PC-3 (cell line): ENCODE measurements at places on chromosomes 11 and 22. TPM values are rescaled to one million over a fixed set of nuclear protein-coding genes. Genes with fewer than 3 reads are reported as not detected.
A peak's percentile ranks its signal among the peaks of the same experiment; 100 is the strongest.

The SLN gene
- 0.40 TPM in 1 of 2 replicates, not detected in the other for total RNA-seq

The ABTB2 gene
- total RNA-seq = 5.2 and 10.0 TPM in 2 replicates

- H3K4me1 ChIP-seq = no peaks in the 10 kb centered on the region
- no peaks in the 10 kb centered on the region for H3K36me3 ChIP-seq
- no peaks in the 10 kb centered on the region for H3K27me3 ChIP-seq
- no peak for DNase-seq
- H3K4me3 ChIP-seq = no peak overlapping the region
These were observed 45.3 kb downstream of the PC start for GRCh38 chr11:66912911-66913310.

GRCh38 chr11:76769645-76770586, 13.2 kb upstream of the TSKU start:
- H3K4me1 ChIP-seq = peaks cover 37% of the 10 kb centered on the region
- peak overlapping the region; percentile 91 for H3K27ac ChIP-seq
- H3K4me3 ChIP-seq = no peak overlapping the region
- peak; percentile 55 for DNase-seq
- no peaks in the 10 kb centered on the region for H3K36me3 ChIP-seq

- no peak overlapping the region for H3K4me3 ChIP-seq
- H3K27me3 ChIP-seq = peaks cover 9% of the 10 kb centered on the region; the same call in 1 of the 2 replicates
- no peaks in the 10 kb centered on the region for H3K4me1 ChIP-seq
These were observed 158.8 kb upstream of the PGR start for GRCh38 chr11:101288392-101288791.

GRCh38 chr11:15059132-15059915, 14.1 kb upstream of the CALCB start:
- no peaks in the 10 kb centered on the region for H3K27me3 ChIP-seq
- no peak overlapping the region for H3K27ac ChIP-seq
- H3K36me3 ChIP-seq = no peaks in the 10 kb centered on the region
- H3K4me3 ChIP-seq = no peak overlapping the region

- no peaks in the 10 kb centered on the region for H3K4me1 ChIP-seq
- no peak for DNase-seq
- H3K4me3 ChIP-seq = no peak overlapping the region
- no peaks in the 10 kb centered on the region for H3K27me3 ChIP-seq
These were observed 48.4 kb downstream of the ISX start for GRCh38 chr22:35114131-35114980.

- no peak overlapping the region for H3K27ac ChIP-seq
- no peak for DNase-seq
- no peaks in the 10 kb centered on the region for H3K36me3 ChIP-seq
These were observed 89.7 kb downstream of the CEP164 start for GRCh38 chr11:117417342-117417741.

The LSP1 gene
- not detected in 2 replicates for total RNA-seq

GRCh38 chr11:117218133-117218915, 13.5 kb downstream of the PCSK7 start:
- H3K27me3 ChIP-seq = no peaks in the 10 kb centered on the region
- no peak overlapping the region for H3K4me3 ChIP-seq
- no peak for DNase-seq
- H3K27ac ChIP-seq = no peak overlapping the region
- H3K4me1 ChIP-seq = peaks cover 14% of the 10 kb centered on the region

The KCNK4 gene
- total RNA-seq = 1.2 TPM in 1 of 2 replicates, not detected in the other

DNA sequence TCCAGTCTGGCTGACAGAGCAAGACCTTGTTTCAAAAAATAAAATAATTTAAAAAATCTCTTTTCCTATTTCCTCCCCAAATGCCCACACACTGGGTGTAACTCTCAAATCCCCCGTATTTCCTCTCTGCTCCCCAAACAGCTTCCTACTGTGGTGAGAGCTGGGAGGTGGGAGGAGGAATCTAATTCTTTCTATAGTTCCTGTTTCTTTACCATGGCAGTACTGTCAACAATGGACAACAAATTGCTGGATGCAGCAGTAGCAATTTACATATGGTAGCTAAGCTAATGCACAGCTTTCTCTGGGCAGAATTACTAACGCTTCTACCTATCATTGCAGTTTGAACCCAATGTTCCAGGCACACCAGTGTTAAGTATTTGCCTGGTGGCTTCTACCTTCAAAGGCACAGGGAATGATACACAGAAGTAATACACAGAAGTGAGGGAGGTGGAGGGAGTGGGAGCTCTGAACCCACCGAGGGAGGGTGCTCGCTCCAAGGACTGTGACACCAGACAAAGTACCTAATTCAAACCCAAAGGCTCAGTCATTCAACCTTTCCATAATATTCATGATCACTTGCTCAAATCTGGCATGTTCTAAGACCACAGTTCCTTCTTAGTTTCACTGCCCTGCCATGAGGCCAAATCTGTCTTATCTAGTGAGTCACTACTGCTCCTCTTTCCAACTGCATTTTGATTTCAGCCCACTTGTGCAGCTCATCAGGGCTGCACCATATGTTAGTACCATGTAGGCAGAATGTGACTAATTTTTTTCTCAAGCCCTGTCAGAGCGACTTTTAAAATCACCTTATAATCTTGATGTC, 37.9 kb downstream of the CELF1 start:
- no peak overlapping the region for H3K4me3 ChIP-seq
- H3K27me3 ChIP-seq = no peaks in the 10 kb centered on the region
- H3K4me1 ChIP-seq = peaks cover 22% of the 10 kb centered on the region
- DNase-seq = peak; percentile 31

The OVOL1 gene
- total RNA-seq = 17.1 and 18.1 TPM in 2 replicates

DNA sequence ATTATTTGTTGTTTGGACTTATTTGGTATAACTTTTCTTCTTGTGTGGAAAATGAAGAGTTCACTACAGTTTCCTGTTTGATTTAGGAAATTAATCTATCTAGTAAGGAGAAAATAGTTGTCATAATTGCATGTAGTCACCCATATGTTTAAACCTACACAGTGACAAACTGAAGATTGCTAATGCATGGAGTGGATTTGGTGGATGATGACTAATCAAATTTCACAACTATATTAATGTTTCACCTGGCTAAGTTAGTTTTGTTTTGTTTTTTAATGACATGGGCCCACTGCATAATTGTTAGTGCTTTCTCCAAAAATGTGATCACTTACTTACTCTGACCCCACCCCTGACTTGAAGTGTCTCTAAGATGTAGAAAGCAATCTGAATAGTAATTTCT, 170.6 kb downstream of the DYNC2H1 start:
- H3K27ac ChIP-seq = no peak overlapping the region
- H3K36me3 ChIP-seq = no peaks in the 10 kb centered on the region
- peak; percentile 63 for DNase-seq
- no peak overlapping the region for H3K4me3 ChIP-seq
- peaks cover 24% of the 10 kb centered on the region for H3K4me1 ChIP-seq
- H3K27me3 ChIP-seq = no peaks in the 10 kb centered on the region

The AIFM3 gene
- 0.98 and 1.5 TPM in 2 replicates for total RNA-seq

The SLC22A8 gene
- not detected in 2 replicates for total RNA-seq

The MSANTD4 gene
- total RNA-seq = 18.0 and 33.7 TPM in 2 replicates
